ENCODE measurements at places on chromosomes 16 and 17.

GRCh38 chr17:39626171-39627046 lies at the start of gene PPP1R1B:
Gene PPP1R1B (plus strand): TSS chr17:39626952. CDS start chr17:39627393, 441 bp downstream.
- DNase-seq, result no peak

DNA sequence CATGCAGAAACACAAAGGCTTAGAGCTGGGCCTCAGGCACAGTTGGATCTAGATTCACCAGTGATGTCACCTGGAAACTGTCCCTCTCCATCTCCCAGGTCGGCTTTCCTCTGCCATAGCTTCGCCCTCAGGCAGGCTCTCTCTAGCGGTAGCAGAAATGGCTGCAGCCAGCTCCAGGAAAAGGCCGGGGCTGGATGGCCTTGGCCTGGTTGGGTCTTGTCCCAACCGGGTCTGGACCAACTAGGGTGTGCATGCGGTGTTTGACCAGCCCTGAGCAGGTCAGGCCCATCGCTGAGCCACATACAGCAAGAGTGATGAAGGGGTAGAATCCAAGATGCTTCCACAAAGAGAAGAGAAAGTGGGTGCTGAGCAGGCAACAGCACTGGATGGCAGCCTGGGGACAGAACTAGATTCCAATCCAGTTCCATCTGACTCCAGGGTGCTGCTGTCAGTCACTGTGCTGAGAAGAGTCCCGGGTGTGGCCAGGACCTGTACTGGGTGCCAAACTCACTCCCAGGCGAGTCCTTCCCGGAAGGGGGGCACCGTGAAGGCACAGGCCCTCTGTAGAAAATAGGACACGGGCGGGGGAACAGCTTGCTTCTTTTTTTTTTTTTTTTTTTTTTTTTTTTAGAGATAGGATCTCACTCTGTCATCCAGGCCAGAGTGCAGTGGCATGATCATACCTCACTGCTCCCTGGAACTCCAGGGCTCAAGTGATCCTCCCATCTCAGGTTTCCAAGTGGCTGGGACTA lies 51.8 kb downstream of the SOCS3 start:
- DNase-seq, result no peak

- DNase-seq, result no peak
Observed at GRCh38 chr16:72300892-72301291, 128.9 kb upstream of the PMFBP1 start.

GRCh38 chr17:7248796-7249195 lies 2.7 kb downstream of the CTDNEP1 start:
- no peak for DNase-seq

DNA sequence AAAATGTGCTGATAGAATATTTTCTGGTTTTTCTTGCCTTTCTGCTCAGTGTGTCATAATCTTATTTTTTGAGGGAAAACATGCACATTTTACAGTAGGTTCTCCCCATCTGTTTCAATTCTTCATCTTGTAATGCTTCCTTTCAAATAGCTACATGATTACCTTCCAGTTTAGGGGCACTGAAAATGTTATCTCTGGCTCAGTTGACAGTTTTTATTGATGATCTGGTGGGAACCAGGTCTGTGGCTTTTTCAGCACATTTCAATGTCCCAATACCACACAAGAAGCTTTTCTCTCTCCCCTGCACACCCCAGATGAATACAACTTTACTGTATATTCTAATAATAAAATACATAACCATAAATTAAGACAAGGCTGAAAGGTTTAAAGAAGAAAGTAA lies 36.5 kb downstream of the FTO start:
- no peak for DNase-seq

GRCh38 chr17:64630309-64631223 lies 31.5 kb downstream of the SMURF2 start:
- no peak for DNase-seq

GRCh38 chr17:10899281-10899680 lies 61.4 kb upstream of the PIRT start:
- DNase-seq, result no peak

GRCh38 chr16:49734331-49734730 lies 121.6 kb downstream of the ZNF423 start:
- DNase-seq, result no peak

- no peak for DNase-seq
Observed at GRCh38 chr17:79473876-79474440, 136.9 kb downstream of the RBFOX3 start.

DNA sequence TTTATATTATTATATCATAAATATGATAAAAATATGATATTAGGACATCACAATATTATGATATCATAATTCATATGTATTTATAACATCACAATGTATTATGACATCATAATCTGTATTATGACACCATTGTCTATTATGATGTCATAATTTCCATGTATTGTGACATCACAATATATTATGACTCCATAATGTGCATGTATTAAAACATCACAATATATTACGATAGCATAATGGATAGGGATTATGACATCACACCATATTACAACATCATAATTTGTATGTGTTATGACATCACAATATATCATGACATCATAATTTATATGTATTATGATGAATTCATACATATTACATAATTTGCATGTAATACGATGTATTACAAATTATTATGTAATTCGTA lies 1755.9 kb downstream of the TP53TG3F start:
- DNase-seq, result no peak

DNA sequence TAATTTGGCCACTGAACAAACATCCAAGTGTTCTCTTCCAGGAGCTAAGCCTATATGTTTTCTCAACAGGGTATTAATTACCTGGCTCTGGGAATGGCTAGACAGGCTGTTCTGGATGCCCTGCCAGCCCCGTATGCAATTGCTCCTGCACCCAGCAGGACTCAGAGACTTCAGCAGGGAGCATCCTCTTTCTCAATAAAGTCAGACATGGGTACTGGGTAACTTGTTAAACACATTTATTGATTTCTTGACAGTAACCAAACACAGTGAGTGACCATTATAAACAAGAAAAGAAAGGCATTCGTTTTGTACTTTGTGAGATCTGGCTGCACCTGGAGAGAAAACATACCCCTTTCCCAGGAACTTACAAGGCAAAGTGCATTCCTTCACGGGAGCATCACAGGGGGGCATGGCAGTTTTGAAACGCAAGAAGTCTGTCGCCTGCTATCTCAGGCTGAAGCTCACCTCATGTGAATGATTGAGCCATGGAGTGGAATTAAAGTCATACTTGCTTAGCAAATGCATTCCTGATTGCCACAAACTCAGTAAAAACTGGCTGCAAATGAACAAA lies 369.8 kb downstream of the UTP18 start:
- no peak for DNase-seq

All from NCI-H510A (cell line).